ENCODE measurements at places on chromosomes 7 and 10.

DNA sequence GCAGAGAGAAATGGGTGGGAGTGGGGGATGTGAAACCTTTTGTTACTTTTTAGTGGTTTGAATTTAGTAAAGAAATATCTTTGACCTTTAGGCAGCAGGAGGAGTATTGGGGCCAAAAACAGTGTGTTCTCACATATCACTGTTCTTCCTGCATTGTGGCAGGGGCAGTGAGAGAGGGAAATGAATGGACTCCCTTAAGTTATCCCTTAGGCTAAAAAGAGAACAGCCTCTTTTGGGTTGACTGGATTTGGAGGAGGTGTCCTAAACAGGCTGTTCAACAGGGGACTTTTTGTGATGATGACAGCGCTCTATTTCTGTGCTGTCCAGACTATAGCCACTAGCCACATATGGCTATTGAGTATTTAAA, 22.3 kb downstream of the ZNF775 start:
- no peak for DNase-seq

- DNase-seq, result peak; percentile 92
Measured at GRCh38 chr10:23338155-23338828, 6.3 kb downstream of the C10orf67 start.

GRCh38 chr10:76175533-76176165, 744.2 kb downstream of the LRMDA start:
- no peak for DNase-seq

GRCh38 chr7:45435846-45436245, 138.3 kb upstream of the ADCY1 start:
- no peak for DNase-seq

DNA sequence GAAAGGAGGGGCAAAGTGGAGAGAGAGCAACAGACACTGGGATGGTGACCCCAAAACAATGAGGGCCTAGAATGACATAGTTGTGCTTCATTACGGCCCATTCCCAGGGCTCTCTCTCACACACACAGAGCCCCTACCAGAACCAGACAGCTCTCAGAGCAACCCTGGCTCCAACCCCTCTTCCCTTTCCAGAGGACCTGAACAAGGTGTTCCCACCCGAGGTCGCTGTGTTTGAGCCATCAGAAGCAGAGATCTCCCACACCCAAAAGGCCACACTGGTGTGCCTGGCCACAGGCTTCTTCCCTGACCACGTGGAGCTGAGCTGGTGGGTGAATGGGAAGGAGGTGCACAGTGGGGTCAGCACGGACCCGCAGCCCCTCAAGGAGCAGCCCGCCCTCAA, 20.7 kb downstream of the PRSS2 start:
- DNase-seq, result no peak

GRCh38 chr7:73908123-73908611, 47.2 kb downstream of the TMEM270 start:
- DNase-seq, result no peak

DNA sequence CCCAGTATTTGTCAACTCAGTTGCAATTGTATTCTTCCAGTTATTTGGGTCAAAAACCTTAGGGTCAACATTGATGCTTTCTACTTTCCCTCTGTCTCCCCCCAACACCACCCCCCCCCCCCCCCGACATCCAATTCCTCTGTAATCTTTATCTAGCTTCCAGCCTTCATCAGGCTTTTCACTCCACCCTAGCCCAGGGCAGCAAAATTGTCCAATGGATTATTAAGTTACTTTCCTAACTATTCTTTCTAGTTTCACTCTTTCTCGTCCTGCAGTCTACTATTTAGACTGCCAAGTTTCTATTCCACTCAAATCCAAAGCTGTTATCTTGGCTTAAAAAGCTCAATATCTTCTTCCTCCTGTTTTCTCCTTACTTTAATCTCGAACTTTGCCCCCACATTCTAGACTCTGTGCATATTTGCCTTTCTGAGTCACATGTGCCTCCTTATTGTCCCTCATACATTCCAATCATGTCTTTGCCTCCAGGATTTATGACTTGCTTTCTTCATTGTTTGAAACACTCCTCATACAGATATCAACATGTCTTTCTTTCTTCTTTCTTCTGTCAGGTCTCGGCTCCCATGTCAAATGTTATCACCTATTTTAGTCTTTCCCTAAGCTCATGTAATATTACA, 196.6 kb upstream of the TMEM196 start:
- DNase-seq, result no peak

GRCh38 chr7:135321556-135321955, 87.9 kb downstream of the STRA8 start:
- no peak for DNase-seq

GRCh38 chr10:29535012-29535777, 99.6 kb downstream of the SVIL start:
- peak; percentile 69 for DNase-seq

GRCh38 chr10:70880077-70880534, 8.3 kb downstream of the PCBD1 start:
- no peak for DNase-seq

DNA sequence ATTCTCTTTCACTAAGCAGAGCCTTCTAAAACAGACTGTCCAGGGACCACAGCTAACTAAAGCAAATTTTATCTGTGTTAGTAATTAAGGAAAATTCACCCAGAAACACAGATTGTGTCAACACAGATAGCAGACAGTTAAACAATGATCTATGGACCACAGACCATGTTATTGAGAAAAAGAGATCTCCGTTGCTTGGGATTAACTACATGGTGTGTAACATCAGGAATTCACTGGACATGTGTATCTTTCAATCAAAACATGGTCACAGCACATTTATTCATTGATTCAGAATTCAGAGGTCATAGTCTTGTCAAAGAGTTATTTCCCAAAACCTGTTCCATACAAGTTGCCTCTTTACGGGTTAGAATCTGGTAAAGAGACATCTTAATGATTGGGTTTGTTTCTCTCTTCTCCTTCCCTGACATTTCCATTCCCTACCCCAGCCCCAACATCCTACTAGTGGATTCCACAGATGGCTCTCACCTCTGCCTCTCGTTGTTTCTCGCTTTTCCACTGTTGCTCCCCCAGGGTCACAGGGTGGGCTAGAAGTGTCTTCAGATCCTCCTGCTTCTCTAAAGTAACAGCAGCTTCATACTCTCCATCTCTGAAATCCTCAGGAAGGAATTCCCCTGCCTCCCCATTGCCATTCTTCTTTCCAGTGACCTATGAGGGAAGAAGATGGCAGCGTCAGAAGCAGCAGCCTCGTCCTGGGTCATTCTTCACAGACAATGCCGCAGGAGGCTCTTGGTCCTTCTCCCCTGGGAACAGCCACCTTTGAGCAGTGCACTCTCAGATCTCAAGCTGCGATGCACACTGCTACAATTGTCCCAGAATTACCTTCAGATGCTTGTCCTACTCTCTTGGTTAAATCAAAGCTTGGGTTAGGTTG, 958 bp downstream of the ANKRD1 start:
- DNase-seq, result no peak

DNA sequence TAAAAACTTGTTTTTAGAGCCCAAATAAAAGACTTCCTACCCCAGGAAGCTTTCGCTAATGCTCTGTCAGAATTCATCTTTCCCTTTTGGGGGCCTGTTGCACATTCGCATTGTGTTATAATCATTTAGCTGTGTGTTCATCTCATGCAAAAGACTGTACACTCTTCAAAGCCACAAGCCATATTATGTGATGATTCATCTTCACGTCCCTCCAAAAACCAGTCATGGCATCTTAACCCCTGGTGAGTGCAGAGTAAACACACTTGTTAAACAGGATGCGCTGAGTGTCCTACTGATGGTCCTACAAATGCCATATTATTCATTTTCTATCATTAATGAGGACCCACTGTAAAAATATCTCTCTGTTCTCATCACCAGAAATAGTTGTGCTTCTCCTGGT, 235.4 kb downstream of the KIAA1217 start:
- DNase-seq, result no peak

DNA sequence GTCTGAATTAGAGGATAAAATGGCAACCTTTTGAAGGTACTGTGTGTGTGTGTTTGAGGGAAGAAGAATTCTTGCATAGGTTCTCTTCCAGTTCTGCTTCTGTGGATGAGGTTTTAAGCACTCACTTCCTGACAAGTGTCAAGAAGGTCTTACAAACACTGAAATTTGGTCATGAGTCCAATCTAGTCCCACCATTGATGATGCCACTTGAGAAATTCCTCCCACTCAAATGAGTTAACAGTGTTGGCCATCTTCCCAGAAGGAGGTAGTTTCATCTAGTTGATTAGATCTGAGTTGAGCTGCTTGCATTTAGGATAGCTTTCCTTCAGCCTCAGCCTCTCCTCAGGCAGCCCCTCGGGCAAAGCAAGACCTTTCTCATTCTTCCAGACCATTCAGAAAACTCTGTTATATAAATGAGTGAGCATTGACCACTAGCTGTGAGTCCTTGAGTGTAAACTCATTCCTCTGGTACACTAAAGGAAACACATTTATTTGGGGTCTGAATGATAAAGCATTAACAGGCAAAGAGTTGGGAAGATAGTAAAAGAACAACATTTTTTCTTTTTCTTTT, 189.5 kb downstream of the TRIL start:
- DNase-seq, result no peak

GRCh38 chr7:134845461-134845860, 66.0 kb downstream of the CALD1 start:
- DNase-seq, result no peak

- DNase-seq, result no peak
Measured at GRCh38 chr10:113865901-113866300, 11.4 kb downstream of the NHLRC2 start.

DNA sequence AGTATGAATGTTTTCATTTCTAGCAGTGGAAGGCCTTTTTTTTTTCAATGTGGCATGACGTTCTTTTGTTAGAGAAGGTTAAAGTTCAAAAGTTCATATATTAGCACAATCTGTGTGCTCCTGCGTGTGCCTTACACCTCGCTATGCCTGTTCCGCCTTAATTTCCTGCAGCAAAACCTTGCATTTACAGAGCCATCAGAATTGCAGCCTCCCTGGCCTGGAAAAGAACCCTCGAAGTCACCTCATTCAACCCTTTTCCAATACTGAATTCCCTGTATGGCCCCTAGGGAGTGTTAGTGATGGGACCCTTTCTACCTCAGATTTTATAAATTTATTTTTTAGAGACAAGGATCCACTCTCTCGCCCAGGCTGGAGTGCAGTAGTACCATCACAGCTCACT, 103.5 kb upstream of the ZNF438 start:
- no peak for DNase-seq

- no peak for DNase-seq
Measured at GRCh38 chr7:157991351-157991750, 596.3 kb downstream of the PTPRN2 start.

GRCh38 chr10:16673443-16673842, 143.8 kb downstream of the RSU1 start:
- no peak for DNase-seq

DNA sequence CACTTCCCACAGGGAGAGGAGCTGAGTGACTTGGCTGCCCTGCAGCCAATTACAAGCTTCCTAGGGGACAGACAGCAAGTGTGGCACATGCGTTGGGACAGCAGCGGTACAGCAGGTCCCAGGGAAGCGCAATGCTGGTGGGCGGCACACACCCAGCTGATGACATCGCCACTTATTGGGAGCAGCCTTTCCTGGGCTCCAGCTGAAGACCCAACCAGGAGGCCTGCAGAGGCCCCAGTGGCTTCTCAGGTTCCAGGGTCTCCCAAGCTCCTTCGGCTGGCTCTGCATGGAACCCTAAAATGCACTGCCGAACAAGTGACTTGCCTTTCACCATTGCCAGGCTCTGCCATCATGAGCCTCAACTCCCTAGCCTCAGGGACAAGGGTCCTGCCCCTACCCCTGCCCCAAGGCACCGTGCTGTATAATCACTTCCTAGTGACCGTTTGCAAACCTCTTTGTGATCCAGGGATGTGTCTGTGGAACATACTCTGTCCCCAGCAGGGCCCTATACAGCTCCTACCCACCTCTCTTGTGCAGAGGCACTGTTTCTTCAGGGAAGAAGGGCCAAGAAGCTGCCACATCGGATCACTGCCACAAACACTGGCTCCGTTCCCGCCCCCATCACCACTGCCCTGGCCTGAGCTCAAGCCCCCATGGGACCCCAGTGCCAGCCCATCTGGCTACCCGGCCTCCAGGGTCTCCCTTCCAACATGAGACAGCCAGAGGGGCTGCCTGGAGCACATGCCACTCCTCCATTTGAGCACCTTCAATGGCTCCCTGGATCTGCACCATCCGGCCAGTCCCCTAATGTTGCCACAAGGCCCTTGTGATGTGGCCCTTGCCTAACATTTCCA, 19.3 kb upstream of the SLIT1 start:
- DNase-seq, result no peak

DNA sequence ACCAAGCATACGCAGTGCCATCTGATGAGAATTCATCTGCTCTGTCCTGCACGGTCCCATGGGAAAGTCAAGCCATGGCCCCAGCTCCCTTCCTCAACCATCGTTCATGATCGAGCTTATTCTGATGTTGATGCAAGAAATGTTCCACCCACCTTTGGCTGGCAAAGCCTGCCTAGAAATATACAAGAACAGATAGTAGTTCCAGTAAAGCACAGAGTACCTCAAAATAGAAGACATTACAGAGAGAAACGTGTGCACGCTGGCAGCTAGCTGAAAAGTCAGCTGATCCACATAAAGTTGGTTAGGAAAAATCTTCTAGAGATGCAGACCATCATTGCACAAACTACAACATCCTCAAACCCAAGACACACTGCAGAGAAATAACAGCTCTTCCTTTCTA, 127.0 kb downstream of the PTPRN2 start:
- no peak for DNase-seq

GRCh38 chr10:109411917-109412316, 511.4 kb downstream of the XPNPEP1 start:
- no peak for DNase-seq

- no peak for DNase-seq
Measured at GRCh38 chr10:104254493-104255310, at the start of gene GSTO1. TSS of gene GSTO1 (plus strand) at chr10:104254892. CDS start at chr10:104254929, 37 bp downstream.

GRCh38 chr10:1548596-1548995, 188.7 kb downstream of the ADARB2 start:
- DNase-seq, result no peak

- no peak for DNase-seq
Measured at GRCh38 chr10:35327790-35328403, 8.4 kb upstream of the CCNY start.

DNA sequence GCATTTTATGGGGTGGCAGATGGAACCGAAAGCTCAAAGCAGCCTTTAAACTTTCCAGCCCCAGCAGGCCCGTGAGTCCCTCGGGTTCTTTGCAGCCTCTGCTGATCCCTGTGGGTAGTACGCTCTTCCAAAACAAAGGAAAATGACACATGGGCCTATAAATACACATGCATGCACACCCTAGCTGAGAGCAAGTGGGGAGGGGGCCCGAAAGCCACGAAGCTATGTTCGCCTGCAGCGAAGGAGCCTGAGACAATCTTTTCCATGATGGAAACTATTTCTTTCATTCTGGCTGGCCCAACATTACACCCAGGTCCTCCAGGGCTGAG, 32.2 kb downstream of the CALML5 start:
- DNase-seq, result no peak

- peak; percentile 88 for DNase-seq
Measured at GRCh38 chr10:4498711-4499251, 327.2 kb upstream of the AKR1E2 start.

GRCh38 chr10:130336617-130337304, 200.6 kb downstream of the GLRX3 start:
- DNase-seq, result no peak

- no peak for DNase-seq
Measured at GRCh38 chr10:123970207-123970926, 78.8 kb upstream of the CPXM2 start.

- no peak for DNase-seq
Measured at GRCh38 chr10:66284621-66285020, 641.2 kb upstream of the LRRTM3 start.

GRCh38 chr10:114288424-114289095, 49.5 kb downstream of the VWA2 start:
- DNase-seq, result no peak

All from AG04449 (cell line).